ENCODE measurements at places on chromosomes 2 and 18.

- H3K36me3 ChIP-seq: no peaks in the 10 kb centered on the region
- no peak overlapping the region for H3K4me3 ChIP-seq
- H3K27ac ChIP-seq: peak overlapping the region; percentile 86
- peaks cover 72% of the 10 kb centered on the region for H3K4me1 ChIP-seq
- H3K27me3 ChIP-seq: no peaks in the 10 kb centered on the region
These were observed 47.7 kb upstream of the PLB1 start for GRCh38 chr2:28447943-28448792.

DNA sequence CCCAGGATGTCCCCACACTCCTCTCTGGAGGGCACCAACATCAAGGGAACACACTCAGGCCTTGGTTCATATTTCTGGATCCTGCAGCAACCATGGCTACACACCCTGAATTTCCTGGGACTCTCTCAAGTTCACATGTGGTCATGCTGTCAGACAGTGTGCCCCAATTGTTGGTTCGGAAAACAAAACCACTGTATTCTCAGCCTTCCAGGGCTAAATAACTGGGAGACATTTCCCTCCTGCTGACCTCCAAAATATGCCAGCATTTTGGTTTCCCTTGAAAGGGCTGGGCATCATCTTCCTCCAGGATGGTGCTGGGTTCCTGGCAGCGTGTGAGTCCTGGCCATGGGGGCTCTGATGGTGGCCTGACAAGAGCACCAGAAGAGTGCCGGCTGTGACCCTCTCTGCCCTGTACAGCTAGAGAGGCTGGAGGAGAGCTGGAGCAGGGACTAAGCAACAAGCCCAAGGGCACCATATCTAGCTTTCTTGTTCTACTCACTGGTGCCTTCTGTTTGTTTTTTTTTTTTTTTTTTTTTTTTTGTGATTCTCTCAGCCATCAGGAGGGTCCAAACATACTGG lies 37.5 kb upstream of the WIPF1 start:
- peak overlapping the region; percentile 84 for H3K4me3 ChIP-seq
- H3K4me1 ChIP-seq: peaks cover 66% of the 10 kb centered on the region
- H3K27me3 ChIP-seq: no peaks in the 10 kb centered on the region
- no peak for DNase-seq
- peak overlapping the region; percentile 93 for H3K27ac ChIP-seq
- H3K36me3 ChIP-seq: peaks cover 52% of the 10 kb centered on the region

DNA sequence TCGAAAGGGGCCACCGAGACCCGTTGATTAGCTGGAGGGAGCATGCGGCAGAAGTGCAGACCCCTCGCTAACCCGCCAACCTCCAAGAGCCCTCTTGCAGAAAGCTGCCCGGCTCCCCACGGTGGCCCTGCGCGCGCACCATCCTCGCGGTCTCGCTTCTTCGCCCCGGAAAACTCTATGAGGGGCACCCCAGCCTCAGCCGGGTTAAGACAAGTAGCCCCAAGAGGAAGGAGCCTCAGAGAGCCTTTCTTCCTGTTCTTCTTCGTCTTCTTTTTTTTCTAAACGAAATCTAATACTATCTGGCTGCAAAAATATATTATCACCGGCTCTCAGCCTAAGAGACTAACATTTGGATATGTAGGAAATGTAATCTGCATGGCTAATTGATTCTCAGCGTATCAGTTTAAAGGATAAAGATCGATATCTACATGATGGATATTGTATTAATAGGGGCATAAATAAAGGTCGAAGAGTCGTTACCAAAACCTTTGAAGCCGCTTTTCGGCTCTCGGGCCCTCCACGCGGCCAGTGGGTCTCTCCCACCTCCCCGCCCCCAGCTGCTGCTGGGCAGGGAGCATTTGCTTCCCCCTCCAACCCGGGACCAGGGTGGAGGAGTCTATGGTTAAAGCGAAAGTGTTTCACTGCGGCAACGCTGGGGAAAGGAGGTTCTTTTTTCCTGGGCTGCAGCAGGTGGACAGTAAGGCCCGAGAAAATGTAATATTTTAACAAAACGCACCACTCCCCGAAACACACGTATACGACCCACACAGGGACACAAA lies 6.1 kb upstream of the PAX3 start:
- peaks cover 37% of the 10 kb centered on the region for H3K4me1 ChIP-seq
- peaks cover 95% of the 10 kb centered on the region for H3K27me3 ChIP-seq
- no peak for DNase-seq
- peak overlapping the region; percentile 50 for H3K4me3 ChIP-seq

- H3K27ac ChIP-seq: no peak overlapping the region
- H3K27me3 ChIP-seq: peaks cover 86% of the 10 kb centered on the region
- H3K4me1 ChIP-seq: peaks cover 10% of the 10 kb centered on the region
- H3K36me3 ChIP-seq: peaks cover 2% of the 10 kb centered on the region
- H3K4me3 ChIP-seq: no peak overlapping the region
- no peak for DNase-seq
These were observed 9.7 kb upstream of the EN1 start for GRCh38 chr2:118856978-118857676.

- no peaks in the 10 kb centered on the region for H3K27me3 ChIP-seq
- H3K36me3 ChIP-seq: no peaks in the 10 kb centered on the region
- DNase-seq: no peak
- no peak overlapping the region for H3K27ac ChIP-seq
- no peak overlapping the region for H3K4me3 ChIP-seq
- H3K4me1 ChIP-seq: no peaks in the 10 kb centered on the region
These were observed 14.7 kb downstream of the KCNE4 start for GRCh38 chr2:223066721-223067120.

- no peak for DNase-seq
- H3K27me3 ChIP-seq: no peaks in the 10 kb centered on the region
- H3K36me3 ChIP-seq: peaks cover 8% of the 10 kb centered on the region
- H3K4me3 ChIP-seq: no peak overlapping the region
- H3K27ac ChIP-seq: no peak overlapping the region
These were observed 97.4 kb downstream of the PLB1 start for GRCh38 chr2:28593160-28593755.
